ENCODE measurements at places on chromosomes 5 and 9.

GRCh38 chr5:59069438-59070079 is 486.7 kb downstream of the RAB3C start:
- DNase-seq: no peak

GRCh38 chr5:125480911-125481310 is 734.5 kb upstream of the ZNF608 start:
- no peak for DNase-seq

DNA sequence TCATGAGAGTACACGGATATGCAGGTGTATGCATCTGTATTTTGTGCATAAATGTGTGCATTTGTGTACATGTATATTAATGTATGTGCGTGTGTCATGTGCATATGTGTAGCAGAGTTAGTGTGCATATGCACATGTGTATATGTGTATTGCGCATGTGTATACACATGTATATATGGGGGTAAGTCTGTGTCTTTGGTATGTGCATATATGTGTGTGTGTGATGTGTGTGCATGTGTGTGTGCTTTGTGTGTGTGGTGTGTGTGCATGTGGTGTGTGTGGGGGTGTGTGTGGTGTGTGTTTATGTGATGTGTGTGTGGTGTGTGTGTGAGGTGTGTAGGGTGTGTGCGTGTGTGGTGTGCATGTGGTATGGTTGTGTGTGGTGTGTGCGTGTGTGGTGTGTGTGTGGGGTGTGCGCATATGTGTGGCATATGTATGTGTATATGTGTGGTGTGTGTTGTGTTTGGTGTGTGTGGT is 13.1 kb upstream of the CTSL start:
- no peak for DNase-seq

- no peak for DNase-seq
These were observed 17.8 kb downstream of the FBXW5 start for GRCh38 chr9:136926749-136927148.

DNA sequence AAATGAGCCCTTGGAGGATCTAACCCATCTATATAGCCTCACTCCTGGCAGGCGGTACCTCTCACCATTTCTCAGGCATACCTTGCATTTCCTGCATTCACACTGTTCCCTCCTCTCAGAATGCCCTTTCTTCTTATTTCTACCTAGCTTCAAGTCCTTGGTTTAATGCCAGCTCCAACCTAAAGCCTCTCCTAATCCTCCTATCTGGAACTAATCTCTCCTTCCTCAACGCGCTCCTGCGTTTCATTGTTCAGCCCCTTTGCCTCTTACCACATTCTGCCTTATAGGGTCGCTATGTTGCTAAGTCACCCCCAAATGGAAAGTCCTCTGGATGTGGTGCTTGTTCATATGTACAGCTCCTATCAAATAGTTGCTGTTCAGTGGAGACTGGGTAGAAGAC is 288.5 kb upstream of the TUT7 start:
- no peak for DNase-seq

- DNase-seq: no peak
These were observed 102.4 kb upstream of the SMC2 start for GRCh38 chr9:103991698-103992097.

DNA sequence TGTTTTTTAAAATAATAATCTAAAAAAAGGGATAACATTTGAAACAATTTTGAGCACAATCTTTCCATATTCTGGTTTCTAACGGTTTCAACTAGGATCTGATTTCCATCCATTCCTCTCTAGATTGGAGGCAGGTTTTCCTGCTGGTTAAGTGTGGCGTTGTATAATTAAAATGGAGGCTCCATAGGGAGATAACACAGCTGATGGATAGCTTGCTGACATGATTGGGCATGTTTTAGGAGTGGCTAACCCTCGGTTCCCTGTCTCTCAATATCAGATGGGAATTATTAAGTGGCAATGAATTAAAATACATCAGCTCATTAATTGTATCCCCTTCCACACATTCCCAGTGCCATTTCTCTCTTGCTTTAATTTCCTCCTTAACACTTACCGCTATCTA is 209.0 kb downstream of the ALDH1A1 start:
- no peak for DNase-seq

- DNase-seq: no peak
These were observed 81.2 kb downstream of the ARSB start for GRCh38 chr5:78903861-78904260.

- DNase-seq: no peak
These were observed 10.4 kb upstream of the SPINK4 start for GRCh38 chr9:33229359-33230114.

- DNase-seq: no peak
These were observed 148.8 kb upstream of the ABCA1 start for GRCh38 chr9:105076729-105077128.

DNA sequence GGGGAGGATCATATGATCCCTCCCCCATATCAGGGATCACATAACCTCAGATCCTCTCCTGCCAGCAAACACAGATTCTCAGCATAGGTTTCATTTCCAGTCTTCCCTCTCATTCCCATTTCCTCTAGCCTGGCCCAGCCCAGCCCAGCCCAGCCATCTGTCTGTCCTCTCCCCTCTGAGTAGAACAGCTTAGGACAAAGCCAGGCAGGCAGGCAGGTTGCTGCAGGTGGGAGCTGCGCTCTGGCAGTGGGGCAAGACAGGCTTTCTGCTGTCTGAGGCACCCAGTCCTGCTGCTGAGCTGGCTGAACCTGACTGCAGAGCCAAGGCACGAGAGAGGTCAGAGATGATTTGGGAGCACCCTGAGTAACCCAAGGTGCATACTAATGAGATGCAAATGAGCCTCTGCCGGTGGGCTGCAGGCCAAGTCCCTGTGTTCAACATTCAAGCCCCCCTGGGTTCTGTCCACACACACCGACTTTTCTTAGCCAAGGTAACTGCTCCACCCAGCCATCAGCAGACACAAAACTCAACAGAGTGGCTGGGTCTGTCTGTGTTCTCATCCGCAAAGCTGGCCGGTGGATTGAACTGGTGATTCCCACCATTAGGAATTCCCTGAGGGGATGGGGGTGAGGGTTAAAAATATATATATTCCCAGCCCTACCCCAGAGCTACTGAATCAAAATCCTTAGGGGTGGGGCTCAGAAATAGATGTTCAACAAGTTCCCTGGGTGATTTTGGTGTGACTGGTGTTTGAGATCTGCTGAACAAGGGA is 9.1 kb downstream of the FAT2 start:
- no peak for DNase-seq

DNA sequence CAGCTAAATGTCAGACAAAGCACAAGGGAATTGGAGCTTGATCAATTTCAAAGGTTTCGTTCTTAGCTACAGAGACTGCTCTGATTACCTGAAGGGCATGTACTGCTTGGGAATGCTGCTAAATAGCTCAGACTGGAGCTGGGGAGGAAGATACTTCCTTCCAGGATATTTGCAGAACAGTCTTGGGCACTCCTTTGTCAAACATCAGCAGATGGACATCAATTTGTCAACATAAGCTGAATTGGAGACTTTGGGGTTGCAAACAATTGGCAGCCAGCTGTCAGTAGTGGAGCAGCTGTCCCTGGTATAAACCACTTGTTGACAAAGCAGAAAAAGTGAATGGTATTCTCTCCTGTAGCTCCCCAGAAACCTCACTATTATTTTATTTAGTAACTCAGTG is 182.0 kb downstream of the CCDC192 start:
- DNase-seq: no peak

DNA sequence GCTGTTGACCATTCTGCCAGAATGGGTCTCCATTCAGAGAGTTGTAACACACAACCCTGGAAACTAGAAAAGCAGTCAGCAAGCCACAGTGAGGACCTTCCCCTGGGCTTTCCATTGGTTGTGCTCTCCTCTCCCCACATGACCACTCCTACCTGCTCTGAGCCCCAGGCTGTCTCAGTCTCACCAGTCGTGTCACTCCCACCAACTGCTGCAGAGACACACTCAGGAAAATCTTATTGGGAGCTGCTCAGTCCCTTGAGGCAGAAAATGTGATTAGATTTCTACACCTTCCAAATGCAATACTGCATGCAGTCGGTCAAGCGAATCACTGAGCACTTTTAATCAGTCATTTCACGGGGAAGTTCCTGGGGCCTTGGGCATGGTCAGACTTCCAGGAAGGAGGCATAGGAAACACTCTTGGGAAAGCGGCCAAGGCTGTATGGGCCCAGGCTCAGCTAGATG is 284.2 kb upstream of the NMUR2 start:
- no peak for DNase-seq

GRCh38 chr5:171966964-171967363 is 39.5 kb downstream of the FBXW11 start:
- DNase-seq: no peak

DNA sequence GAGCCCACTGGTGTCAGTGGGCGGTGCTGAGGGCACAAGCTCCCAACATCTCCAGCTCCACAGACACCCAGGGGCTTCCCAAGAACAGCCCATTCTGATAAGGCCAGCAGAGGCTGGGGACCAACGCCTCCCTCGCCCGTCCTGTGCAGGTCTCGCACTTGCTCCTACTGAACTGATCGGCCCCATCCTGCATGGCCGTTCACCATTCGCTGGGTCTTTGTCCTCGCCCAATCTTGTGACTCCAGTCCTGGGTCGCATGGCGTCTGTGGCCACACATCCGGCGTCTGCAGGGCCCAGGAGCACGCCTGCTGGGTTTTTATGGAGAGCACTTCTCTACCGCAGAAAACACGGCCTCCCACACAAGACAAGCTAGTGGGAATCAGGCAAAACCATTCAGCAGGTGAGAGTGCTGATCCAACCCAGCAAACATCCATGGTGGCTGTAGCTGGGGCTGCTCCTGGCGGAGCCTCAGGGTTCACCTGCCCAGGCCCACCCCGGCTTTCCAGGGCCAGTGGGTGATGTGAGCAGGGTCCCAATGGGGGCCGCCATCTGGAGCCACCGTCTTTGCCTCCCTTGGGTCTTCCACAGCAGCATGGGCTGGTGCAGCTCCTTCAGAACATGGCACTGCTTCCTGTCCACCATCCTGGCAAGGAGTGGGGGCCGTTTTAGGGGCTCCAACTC is 7.4 kb downstream of the LRRC14B start:
- DNase-seq: no peak

- DNase-seq: no peak
These were observed 75.6 kb downstream of the PRRT1B start for GRCh38 chr9:131620764-131621520.

- no peak for DNase-seq
These were observed 3.2 kb upstream of the SMAD5 start for GRCh38 chr5:136129445-136129844.

DNA sequence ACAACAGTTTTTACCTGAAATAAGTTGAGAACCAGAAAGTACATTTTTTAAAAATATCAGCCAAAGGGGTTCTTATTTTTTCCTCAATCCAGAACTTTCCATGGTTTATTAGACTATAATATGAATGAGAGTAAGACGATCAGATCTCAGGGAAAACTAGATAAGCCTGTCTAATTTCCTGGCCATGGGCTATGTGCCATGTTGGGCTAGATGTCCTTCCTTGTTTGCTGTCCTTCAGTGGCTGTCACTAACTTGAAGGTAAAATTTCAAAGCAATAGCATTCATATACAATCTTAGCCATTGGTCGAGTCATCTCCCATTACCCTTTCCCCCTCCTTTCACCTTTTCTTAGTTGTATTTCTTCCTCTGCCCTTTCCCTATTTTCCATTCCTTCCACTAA is 179.5 kb upstream of the PPP1R2B start:
- no peak for DNase-seq

DNA sequence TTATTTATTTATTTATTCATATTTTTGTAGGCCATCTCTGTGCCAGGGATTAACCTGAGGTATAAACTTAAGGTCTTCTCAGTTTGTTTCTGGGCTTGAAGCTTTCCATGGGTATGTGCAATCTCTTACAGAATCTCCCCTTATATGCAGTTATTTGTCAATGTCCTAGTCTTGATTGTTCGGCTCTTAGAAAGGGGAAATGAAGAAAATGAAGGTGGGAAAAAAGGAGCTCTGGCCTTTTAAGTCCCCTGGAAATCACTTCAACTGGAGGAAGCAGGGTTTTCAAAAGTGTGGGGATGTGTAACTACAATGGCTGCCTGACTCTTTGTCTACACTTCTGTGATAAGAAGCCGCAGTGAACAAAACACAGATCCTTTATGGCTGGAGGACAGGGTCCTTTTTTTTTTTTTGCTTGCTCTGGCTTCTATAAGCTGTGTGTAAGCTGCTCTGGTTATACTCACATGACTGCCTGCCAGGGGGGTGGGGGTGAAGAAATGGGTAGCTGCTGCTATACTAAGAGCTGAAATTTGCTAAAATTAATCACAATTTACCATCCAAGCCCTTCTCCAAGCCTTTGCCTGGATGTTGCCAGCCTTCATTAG is 33.7 kb downstream of the CENPP start:
- DNase-seq: no peak

DNA sequence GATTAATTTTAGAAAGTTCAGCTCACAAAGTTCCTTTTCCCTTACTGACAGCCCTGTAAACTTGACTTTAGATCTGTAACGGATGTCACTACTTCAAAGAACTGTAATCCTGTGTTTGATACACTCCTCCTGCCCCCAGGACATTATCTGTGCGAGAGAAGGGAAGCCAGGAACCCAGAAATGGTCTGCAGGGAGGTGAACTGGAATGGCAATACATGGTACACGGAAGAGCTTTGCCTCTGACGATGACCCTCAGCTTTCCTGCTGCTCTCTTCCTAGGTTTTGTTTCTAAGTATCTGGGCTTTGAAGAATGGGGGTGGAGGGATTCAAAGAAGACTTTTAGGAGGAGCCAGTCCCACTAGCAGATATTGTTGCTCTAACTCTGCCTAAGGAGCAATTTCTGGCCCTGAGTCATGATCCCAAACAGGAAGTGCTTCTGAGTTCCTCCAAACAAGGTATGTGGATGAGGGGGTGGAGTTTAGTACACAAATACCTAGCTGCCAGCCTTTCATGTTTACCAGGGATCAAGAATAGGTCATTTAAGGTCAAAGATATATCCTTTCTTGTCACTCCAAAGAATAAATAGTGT is 43.4 kb upstream of the TMC1 start:
- no peak for DNase-seq

- DNase-seq: no peak
These were observed 11.0 kb downstream of the RFX3 start for GRCh38 chr9:3514786-3515185.

DNA sequence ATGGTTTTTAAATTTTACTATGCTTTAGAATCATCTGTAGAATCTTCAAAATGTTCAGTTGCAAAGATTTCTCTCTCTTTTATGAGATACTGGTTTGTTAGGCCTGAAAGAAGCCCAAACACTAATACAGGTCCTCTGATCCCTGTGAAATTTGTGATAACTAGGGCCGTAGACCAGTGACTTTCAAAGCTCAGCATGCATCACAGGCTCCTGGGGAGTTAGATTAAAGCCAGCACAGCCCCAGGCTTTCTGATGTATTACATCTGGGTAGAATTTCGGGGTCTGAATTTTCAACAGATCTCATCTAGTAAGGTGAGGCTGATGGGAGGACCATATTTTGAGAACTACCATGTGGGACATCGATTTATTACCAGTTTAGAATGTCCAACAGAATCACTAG is 194.1 kb upstream of the PTPRD start:
- DNase-seq: no peak

DNA sequence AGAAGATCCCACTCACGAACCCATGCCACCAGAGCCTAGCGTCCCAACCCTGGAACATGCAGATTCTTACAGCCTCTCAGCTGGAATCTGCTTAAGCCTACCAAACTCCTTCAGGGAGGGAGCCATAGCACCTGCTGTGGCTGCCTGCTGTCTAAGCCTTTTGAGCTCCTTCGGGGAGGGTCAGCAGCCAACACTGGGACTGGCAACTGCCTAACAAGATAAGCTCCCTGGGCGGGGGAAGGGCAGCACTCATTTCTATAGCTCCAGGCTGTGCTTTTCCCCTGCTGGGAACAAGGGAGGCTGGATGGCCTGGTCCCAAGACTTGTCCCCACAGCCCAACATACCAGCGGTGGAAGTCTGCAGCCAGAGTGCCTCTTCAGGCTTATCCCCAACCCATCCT is 199.1 kb upstream of the OR13F1 start:
- DNase-seq: no peak

- no peak for DNase-seq
These were observed 105.7 kb upstream of the HAND1 start for GRCh38 chr5:154583671-154584177.

Data from left lobe of liver (tissue), 2 donors.